ENCODE measurements at places on chromosomes 16 and 17.

DNA sequence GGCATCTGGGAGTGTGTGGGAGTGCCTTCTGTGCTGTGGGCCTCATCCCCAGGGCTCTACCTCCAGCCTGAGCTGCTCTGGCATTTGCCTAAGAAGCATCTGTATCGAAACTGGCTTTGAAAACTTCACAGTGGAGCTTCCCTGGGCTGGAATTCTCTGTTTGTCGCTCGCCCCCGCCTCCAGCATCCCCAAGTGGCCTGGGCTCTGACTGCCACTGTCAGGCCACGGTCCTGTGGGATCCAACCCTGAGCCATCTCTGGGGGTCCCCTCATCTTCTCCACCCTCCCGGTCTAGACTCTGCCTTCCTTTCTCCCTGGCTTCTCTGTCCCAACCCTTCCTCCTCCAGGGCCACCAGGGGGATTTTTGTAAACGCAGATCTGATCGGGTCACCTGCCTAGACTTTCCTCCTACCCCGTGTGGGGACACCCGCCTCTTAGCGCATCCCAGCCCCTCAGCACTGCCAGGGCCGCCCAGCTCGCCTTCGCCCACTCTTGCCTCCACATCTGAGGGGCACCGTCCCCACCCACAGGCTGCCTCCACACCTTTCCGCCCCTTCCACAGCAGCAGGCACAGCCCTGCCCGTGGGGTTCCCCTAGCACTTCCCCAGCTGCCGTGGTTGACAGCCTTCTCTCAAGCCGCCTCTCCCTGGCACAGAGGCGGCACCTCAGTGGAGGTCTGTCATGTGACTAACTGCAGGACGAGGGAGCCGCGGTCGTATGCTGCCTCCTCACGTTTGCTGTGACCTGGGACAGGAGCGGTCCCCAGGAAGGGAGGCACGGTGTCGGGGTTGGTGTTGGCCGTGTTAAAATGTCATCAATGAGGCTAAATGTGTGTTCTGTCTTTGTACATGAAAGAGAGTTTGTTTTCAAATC lies 12.0 kb downstream of the TBC1D24 start:
- DNase-seq = peak; percentile 67

DNA sequence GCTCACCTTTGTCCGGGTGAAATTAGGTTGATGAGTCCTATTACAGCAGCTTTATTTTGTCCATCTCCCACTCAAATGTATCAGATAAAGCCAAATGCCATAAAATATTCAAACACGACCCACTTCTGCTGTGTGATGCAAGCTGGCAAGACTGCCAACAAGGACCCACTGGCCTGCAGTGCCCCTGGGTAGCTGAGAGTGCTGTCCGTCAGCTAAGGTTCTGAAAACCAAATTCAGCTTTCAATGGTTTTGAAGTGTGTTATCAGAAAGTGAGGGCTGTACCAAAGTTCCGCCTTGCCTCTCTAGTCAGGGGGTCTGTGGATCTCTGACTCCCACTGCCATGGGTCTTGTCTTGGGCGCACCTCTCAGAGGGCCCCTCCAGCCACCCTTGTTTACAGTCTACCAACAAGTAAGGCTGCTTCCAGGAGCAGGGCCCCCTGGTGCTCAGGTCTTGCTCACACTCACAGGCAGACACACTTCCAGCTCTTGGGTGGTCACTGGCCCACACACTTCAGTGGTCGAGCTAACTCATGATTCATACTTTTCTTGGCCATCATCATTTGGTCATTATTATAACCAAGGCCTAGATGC lies 10.5 kb upstream of the CCDC182 start:
- no peak for DNase-seq

DNA sequence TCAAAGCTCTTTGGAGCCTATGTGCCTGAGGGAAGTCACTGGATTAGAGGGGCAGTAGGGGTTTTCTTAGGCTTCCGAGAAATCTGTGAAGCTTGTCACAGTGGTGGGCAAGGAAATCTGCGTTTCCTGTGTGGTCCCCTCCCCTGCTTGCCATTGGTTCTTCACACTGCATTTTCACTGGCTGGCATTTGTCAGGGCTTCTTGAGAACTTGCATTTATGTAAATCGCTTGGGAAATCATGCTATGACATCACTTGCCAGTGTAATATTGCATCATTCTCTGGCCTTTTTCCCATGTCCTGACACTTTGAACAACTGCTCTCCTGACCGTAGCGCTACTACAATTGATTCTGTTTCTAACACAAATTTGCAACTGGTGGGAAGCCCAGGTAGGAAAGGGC lies 1.8 kb downstream of the CACNG3 start:
- DNase-seq = no peak

- no peak for DNase-seq
These were observed 26.4 kb downstream of the KATNB1 start for GRCh38 chr16:57761957-57762356.

GRCh38 chr16:49189286-49189685 lies 92.4 kb downstream of the CBLN1 start:
- DNase-seq = no peak

DNA sequence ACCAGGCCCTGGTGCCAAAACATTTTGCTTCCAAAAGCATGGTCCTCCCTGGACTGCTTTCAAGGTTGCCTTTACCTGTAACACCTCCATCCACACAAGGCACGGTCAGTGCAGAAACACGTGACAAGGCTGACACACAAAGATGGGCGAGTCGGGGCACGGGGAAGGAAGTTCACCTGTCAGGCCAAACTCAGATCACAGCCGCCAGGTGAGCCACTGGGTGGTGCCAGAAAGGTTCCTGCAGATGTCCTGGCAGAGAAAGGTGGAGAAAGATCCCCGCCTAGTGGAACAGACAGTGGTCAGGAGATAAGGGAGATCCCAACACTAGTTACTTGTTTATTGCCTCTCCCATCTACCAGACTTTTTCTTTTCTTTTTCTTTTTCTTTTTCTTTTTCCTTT lies 155.3 kb downstream of the AIPL1 start:
- DNase-seq = no peak

DNA sequence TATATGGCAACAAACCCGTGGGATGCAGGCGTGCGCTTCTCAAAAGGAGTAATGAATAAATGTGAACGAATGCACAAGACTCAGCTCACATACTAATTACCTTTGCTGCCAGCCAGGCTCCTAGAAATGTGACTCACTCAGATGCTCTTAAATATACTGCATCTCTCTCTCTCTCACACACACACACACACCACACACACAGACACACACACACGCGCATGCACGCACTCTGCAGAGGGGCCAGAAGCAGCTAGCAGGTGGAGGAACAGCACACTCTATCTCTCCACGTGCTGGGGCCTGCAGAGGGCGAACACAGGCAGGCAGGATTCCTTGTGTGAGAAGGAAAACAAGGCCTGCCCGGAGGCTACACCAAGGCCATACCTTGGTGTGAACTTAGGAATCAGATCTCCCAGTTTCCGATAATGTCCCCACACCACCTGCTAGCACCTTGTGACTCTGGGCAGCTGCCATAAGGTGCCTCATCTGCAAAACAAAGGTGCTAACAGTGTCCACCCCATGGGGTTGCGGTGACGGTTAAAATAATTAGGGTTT lies 5.3 kb downstream of the GPRC5B start:
- DNase-seq = no peak

DNA sequence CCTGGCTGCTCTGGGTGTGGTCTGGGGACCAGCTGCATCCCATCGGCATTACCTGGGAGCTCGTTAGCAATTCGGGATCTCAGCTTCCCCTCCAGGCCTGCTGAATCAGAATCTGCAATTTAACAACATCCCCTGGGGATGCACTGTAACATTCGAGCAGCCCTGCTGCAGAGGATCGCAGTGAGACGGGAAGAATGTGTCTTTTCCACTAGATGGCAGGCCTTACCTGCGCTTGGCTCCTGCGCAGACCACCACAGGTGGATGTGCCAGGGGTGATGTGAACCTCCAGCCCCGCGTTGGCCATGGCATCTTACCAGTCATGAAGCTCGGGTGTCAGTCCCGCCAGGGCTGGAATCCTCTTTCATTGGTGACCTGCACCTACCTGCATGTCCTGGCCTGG lies 209.9 kb downstream of the PRKCB start:
- DNase-seq = no peak

- DNase-seq = no peak
These were observed 58.1 kb upstream of the ADORA2B start for GRCh38 chr17:15886804-15887203.

DNA sequence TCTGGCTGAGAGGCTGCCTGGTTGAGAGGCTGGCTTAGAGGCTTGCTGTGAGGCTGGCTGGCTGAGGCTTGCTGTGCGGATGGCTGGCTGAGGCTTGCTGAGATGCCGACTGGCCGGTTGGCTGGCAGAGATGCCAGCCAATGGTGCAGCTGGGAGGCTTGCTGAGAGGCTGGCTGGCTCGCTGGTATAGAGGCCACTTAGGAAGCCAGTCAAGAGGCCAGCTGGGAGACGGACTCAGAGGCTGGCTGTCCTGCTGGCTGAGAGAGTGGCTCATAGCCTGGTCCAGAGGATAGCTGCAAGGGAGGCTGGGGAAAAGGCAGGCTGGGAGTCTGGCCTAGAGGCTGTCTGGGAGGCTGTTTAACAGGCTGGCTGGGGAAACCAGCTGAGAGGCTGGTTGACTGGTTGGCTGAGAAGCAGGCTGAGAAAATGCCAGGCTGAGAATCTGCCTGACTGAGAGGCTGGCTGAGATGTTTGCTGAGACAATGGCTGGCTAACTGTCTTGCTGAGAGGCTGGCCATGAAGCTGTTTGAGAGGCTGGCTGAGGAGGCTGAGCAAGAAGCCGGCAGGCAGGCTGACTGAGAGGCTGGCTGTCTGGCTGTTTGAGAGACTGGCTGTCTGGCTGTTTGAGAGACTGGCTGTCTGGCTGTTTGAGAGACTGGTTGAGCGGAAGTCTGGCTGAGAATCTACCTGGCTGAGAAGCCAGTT lies 37.5 kb upstream of the ACSM2B start:
- DNase-seq = no peak

DNA sequence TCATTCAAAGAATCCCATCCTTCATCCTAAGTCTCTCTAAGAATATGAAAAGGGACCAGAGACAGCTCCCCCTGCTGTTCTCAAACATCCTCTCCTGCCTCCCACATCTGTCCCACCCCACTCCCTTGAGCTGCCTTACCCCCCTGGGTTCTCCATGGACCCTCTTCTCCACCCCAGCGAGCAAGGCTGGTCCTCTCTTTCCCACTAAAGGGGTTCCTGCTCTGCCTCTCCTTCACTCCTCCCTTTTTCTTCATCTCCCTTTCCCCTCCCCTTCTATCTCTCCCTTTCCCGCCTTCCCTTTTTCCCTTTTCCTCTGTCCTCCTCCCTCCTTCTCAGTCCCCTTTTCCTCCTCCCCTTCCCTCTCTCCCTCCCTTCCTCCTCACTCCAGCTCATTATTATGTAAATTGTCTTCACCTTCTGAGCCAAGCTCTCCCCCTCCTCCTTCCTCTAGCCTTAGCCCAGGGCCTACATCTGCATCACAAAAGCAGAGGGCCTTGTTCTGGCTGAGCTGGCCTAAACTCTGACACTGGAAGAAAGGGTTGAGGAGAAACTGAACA lies 90.0 kb downstream of the GNAO1 start:
- no peak for DNase-seq

DNA sequence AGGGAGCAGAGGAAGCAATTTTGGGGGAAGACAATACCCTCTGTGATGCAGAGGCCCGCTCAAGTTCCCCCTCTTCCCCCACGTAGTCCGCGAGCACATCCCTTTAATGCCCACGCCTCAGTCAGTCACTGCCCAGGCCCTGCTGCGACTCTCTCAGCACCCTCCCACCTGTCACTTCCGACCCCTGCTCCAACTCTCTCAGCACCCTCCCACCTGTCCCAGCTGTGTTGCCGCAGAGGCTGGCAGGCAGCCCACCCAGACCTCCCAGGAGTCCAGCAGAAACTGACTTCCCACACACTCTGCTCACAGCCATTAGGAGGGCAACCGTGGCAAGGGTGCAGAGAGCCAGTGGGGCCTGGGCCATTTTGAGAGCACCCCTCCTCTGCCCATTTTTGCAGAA lies 92.7 kb downstream of the WSCD1 start:
- no peak for DNase-seq

DNA sequence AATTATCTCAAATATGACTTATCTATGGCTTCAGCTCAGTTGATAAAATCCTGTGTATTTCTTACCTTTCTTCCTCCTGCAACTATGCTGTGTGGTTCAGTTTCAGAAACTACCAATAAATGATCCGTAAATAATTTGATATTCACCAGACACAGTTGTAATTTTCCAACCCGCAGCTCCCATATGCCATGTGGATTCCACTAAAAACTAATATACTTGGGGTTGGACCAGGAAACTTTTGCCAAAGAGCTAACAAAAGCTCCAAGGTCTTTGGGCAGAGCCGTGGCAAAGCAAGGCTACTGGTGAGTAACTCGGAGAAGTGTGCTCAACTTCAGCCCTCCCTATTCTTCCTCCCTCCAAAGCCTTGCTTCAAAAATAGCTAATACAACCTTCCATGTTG lies 2.3 kb upstream of the CHST6 start:
- no peak for DNase-seq

GRCh38 chr16:85842848-85843247 lies 43.4 kb downstream of the COX4I1 start:
- no peak for DNase-seq

- DNase-seq = no peak
These were observed 111.7 kb downstream of the SDR42E1 start for GRCh38 chr16:81899601-81900000.

DNA sequence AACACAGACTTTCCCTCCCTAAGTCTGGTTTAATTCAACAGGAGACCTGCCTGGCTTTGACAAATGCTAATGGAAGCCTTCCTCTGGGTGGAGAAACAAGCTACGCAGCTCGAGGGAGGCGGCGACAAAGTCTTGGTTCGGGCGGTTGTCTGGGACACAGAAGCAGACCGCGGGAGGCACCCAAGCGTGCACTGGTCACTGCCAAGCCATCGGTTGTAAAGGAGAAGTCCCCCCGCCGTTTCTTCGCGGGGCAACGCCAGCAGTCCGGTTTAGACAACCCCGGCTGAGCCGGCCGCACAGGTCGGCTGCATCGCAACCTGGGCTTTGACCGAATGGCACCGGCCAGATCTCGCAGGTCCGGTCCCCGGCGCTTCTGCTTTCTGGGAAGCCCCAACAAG lies 586 bp downstream of the GLYR1 start:
- DNase-seq = peak; percentile 45

- DNase-seq = no peak
These were observed 21.6 kb upstream of the CLEC18C start for GRCh38 chr16:70151941-70152509.

DNA sequence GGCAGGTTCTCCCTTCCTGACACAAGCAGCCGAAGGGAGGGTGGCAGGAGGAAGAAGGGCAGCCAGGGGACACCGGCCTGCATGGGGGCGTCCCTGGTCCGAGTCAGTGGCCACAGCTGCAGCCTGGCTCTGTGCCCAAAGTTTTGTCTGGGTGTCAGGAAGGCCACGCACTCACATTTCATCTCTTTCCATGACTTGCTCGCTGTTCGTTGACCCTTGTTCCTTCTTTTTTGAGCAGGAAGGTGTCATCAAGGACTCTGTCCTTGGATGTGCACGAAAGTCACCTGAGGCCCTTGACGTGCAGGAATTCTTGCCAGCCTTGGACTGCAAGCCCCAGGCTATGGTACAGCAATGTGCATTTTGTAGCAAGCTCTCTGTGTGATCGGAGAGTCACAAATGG lies 93.3 kb downstream of the TNFRSF13B start:
- DNase-seq = no peak

Measured in activated CD4-positive, CD25-positive, alpha-beta regulatory T cell treated with anti-CD3 and anti-CD28 coated beads, Interleukin-2, amount 50 U/mL, for 72 hours (primary cell).